ENCODE measurements at places on chromosomes 3 and 15.

GRCh38 chr3:184914628-184915027 lies 102.7 kb downstream of the VPS8 start:
- DNase-seq = no peak

GRCh38 chr15:32861761-32862160 lies 144.0 kb downstream of the GREM1 start:
- no peak for DNase-seq

DNA sequence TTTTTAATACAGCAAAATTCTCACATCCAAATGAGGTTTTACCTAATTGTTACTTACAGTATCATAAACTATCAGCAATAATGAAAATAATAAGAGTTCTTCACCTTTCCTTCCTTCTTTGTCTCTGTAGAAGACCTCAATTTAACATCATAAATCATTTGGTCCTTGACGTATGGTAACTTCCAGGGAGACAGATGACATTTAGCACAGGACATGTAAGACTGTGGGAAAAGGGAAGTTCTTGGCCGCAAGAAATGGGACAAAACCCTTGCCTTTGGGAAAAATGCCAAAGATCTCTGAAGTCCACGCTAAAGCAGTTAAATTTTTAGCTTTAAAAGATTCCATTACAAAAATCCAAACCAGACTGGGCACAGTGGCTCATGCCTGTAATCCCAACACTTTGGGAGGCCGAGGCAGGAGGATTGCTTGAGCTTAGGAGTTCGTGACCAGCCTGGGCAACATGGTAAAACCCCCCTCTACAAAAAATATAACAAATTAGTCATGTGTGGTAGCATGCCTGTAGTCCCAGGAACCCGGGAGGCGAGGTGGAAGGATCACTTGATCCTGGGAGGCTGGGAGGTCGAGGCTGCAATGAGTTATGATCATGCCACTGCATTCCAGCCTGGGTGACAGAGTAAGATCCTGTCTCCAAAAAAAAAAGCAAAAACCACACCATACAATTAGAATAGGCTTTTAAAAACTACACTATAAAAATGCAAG lies 8.8 kb downstream of the PTPN9 start:
- no peak for DNase-seq

- no peak for DNase-seq
Observed at GRCh38 chr3:176078906-176079305, 1118.4 kb downstream of the TBL1XR1 start.

DNA sequence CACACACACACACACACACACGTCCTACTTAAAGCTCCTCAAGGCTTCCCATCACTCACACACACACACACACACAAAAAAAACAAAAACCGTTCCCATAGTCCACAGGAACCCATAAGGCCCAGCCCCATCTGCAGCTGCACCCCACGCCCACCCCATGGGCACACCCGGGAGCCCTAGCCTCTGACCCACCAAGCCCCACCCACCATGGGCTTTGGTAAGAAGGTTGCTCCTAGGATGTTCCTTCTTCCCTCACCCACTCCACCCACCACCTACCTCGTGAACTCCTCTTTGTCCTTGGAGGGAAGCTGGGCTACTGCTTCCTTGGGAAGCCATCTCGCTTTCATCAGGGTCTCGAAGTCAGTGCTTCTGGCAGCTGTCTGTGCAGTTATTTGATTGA lies 115.1 kb downstream of the TPRA1 start:
- DNase-seq = no peak

GRCh38 chr15:87761736-87762509 lies 494.6 kb downstream of the NTRK3 start:
- no peak for DNase-seq

GRCh38 chr3:158330870-158331269 lies 221.0 kb downstream of the RSRC1 start:
- no peak for DNase-seq

DNA sequence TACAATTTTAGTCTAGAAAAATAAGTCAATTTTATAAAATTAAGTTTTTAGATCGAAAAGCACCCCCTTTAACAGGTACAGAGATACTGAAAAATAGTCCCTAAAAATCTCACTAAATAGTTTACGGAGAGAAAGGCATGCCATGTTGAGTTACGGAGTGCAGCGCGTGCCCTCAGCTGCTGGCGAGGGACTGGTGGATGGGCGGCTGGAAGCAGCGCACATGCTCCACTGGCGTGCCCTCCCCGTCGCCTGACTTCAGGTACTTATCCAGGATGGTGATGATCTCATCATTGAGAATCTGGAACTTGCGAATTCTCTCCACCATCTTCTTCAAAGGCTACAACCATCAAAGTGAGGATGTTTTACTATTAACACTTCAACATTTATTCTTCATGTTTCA lies 31.4 kb downstream of the NIPA2 start:
- DNase-seq = no peak

- no peak for DNase-seq
Observed at GRCh38 chr3:134617608-134618477, 33.0 kb downstream of the KY start.

DNA sequence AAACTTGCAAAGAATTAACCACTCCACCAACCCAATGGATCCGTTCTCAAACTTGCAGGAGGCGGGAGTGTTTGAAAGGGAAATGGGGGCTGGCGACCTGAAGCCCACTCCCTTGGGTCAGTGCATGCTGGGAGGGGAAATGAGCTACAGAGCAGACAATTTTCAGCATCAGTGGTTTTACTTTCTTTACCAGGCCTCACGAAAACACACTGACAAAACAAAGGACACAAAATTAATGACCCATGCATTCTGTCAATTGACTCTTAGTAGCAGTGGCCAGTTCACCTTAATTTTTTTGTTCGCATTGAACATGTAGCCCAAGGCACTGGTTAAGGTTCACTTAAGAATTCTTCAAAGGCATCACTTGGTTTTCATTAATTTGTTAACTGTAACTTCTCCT lies 413.5 kb downstream of the MECOM start:
- DNase-seq = no peak

DNA sequence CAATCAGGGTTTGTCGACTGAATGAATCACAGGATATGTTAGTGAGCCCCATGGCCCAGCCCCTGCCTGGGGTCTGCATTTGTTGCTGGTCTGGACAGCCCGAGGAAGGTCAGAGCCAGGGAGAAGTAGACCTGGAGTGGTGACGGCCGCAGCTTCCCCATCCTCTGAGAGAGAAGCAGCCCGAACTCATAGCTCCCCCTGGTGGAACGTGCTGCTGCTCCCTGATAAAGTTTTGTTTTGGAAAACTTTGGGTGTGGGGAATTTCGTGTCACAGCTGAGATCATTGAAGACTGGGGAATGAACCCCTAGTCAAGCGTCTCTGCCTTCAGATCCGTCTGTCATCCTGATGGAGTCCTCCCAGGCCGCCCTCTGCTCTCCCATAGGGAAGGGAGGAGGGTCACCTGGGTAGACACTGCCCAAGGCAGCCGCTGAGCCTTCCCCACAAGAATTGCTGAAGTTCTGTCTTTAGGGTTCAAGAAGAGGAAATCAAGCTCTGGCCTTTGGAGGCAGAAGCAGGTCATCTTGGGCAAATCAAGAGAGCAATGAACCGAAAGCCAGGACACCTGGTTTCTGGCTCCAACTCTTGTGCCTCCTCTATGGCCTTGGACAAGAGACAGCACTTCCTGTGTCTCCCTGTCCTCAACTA lies 60.5 kb downstream of the GLDN start:
- no peak for DNase-seq

- no peak for DNase-seq
Observed at GRCh38 chr15:74783072-74783807, 1.4 kb downstream of the CSK start.

Measured in occipital lobe (tissue), 3 donors.